ENCODE measurements at places on chromosomes 16 and 17. TPM values are rescaled to one million over a fixed set of nuclear protein-coding genes. Genes with fewer than 3 reads are reported as not detected.

Gene KATNIP
- 80.2 TPM for total RNA-seq

Gene ACSM5
- total RNA-seq = 5.6 TPM

Gene SEZ6L2
- 57.5 TPM for total RNA-seq

Gene HAGHL
- total RNA-seq = 9.9 TPM

Gene PRAC2
- total RNA-seq = 2.6 TPM

Gene ZPBP2
- total RNA-seq = 63.1 TPM

Gene ABCC12
- 14.2 TPM for total RNA-seq

Gene CAVIN1
- total RNA-seq = 68.4 TPM

Gene CASKIN1
- total RNA-seq = 159 TPM

Gene MMP2
- 50.9 TPM for total RNA-seq

Gene MT1E
- 10.5 TPM for total RNA-seq

Gene APRT
- 82.1 TPM for total RNA-seq

Gene TPSG1
- 1.2 TPM for total RNA-seq

Gene DPEP2
- total RNA-seq = 2.7 TPM

Gene GPR179
- total RNA-seq = 1.3 TPM

Gene KRT33B
- not detected for total RNA-seq

Gene SGCA
- 7.6 TPM for total RNA-seq

Gene CLEC18B
- 16.4 TPM for total RNA-seq

Gene SGSM2
- total RNA-seq = 88.9 TPM

Gene HLF
- total RNA-seq = 23.4 TPM

All from testis (tissue), 5 donors.